ENCODE measurements at places on chromosomes 16 and 17.

DNA sequence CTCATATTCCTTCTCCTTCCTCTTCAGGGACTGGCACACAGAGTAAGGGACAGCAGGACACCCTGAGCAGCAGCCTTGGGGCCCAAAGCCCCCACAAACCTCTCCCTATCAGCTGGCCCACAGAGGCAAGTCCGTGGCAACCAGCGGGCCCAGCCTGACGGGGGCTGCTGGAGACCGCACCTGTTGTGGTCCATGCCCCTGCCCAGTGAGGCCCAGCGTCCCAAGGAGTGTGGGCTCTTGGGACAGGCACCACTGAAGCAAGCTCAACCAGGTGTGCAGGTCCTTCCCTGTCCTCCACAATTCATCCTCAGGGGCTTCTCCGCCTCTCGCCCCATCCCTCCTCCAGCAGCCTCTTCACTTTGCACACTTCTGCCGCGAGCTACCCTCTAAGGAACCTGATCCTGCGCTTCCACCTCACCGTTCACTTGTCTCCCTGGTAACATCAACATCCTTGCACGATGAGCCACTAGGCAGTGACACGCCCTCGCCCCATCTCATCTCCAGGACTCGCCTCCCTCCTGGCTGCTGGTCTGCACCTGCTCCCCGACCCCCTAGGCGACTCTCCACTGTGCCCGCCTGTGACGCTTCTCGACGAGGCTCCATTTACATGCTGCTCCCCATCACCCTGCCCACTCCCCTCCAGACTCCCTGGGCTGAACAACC lies 12.7 kb downstream of the MNT start:
- DNase-seq, result no peak

DNA sequence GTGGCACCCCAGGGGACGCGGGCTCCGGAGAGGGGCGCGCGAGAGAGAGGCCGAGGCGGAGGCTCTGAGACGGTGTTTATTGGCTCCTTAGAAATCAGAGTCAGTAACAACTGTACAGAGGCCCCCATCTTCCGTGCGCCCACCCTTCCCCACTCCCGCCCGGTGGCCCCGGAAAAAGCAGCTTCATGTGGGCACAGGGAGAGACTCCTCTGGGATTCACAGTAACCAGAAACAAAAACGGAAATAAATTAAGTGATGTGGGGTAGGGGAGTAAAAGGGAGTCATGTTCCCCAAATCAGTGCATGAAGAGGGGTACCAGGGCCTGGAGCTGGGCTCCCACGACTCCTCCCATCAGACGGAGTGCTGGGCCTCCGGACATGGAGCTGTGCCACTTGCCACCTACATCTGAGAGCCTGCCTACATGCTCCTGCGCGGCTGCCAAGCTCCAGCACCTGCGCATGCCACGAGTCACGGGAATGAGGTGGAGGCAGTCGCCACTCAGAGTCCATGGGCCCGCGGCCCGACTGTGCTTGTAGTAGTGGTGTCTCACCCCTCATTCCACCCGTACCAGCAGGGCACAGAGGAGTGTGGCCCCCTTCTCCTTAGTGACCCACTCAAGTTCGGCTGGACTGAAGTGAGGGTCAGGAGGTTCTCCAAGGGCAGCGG lies 543 bp upstream of the GPS2 start:
- DNase-seq, result no peak

GRCh38 chr17:67636834-67637520 lies 80.8 kb upstream of the NOL11 start:
- DNase-seq, result no peak

DNA sequence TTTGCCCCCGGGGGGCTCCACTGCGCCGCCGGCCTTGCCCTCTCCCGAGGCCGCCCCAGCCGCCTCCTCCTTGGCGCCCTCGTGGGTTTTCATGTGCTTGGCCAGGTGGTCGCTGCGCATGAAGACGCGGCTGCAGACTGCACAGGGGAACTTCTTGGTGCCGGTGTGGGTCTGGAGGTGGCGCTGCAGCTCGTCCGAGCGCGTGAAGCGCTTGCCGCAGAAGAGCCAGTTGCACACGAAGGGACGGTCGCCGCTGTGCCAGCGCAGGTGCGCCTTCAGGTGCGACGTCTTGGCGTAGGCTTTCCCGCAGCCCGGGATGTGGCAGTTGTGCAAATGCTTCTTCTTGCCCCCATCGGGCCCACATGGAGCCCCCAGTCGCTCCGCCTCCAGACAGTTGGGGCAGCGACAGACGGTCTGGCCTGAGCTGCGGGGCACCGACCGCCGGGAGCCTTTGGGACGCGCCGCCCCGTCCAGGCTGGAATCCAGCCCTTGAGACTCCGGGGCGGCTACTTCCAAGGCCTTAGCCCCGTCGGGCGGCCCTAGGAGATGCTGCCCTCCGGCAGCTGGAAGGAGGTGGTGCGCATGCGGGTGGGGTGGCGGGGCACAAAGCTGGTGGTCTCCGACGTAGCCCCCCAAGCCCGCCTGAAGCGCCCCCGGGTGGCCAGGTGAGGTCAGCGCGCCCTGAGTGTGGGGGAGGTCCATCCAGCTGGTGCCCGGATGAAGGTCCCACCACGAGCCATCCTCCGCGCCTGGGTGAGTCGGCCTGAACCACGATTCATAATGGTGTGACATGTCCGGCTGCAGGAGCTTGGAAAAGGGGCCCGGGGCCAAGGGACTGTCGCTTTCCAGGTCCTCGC lies 3.4 kb downstream of the SP6 start:
- peak; percentile 28 for DNase-seq

DNA sequence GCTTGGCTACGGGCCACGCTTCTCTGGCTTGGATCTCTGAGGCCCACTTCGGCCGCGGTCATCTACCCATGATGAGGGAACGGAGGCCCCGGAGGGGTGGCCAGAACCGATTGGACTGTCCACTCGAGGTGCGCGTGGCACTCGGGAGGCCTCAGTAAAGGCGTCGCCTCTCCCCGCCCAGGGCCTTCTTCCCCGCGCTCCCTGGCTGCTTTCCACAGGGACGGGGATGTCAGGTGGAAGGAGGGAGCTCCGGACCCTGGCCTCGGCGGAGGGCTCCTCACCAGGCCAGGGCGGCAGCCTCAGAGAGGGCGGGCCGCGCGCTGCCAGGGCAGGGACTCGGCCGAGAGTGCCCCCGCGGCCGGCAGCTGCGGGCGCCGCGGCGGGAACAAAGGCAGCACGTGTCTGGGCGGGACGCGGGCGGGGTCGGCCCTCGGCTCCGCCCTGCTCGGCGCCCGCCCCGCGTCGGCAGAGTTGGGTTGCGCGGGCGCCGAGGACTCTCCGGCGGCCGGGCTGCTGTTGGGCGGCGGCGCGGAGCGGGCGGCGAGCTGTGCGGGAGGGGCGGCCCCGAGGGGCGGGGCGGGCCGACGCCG lies 587 bp upstream of the CDK5R1 start:
- DNase-seq, result peak; percentile 87
